Right ventricle myocardium superior (tissue), 1 donor: ENCODE measurements at places on chromosomes 12 and 14.

- DNase-seq: no peak
Measured at GRCh38 chr12:105091476-105092206, 7.4 kb upstream of the ALDH1L2 start.

GRCh38 chr12:122999196-122999946 is 18.9 kb downstream of the ARL6IP4 start:
- DNase-seq: no peak

DNA sequence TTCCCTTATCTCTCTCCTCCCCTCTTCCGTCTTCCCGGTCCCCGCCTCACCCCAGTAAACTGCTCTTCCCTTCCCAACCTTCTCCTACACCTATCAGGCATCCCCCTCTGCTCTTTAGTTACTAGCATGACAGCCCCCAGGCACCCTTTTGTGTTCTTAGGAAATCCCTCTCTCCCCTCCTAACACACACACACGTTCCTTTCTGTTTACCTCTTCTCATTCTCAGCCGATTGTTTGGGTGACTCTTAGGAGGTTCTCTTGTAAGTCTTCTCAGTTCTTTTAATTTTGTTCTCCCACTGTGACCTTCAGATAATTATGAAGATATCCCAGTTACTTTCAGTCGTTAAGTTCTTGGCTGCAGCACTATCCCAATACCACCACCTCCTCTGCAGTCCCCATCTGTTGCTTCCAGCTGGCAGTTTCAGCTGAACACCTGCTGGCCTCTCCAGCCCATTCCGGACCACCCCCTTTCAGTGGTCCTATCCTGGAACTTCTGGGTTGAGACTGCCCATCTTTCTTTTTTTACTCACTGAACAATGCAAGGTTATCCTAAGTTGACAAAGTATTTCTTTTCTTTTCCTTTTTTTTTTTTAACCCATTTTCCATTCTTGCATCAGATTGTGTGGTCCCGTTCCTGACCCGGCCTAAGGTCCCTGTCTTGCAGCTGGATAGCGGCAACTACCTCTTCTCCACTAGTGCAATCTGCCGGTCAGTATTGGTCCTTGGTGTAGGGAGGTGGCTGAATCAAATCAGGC is 711 bp downstream of the MARS1 start:
- DNase-seq: no peak

DNA sequence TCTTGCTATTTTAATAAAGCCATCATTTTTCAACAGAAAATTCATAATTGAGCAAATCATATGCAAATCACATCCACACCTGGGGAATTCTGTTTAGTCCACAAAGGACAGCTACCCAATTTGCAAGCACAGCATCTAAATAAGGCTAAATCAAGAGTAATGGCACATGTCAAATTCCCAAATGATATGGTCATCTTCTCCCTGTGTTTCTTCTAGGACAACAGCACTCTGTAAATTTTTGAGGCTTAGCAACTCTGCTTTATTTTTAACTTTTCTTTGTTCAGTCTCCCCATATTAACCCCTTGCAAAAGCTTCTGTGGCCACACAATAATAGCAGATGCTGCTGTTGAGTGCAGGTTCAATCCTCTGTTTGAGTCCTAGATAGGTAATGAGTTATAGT is 155.6 kb upstream of the DAAM1 start:
- DNase-seq: no peak

DNA sequence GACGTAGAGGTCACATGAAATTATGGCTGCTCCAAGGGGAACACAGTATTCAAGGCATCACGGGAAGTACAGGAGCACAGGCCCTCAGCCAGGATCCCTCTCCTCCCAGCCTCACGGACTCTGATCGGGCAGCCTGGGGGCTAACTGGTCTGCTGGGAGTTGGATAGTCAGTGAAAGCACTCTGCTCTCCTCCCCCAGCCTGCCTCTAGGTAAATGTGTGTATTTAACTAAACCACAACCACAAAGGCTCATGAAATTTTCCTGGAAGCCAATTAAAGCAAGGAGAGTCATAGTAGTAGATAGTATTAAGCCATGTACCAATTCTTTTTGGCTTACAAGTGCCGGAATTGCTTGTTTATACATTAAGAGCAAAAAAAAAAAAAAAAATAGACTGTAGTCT is 254.3 kb downstream of the MSRB3 start:
- DNase-seq: no peak

GRCh38 chr12:87425942-87426554 is 603.2 kb downstream of the C12orf50 start:
- DNase-seq: no peak

- no peak for DNase-seq
Measured at GRCh38 chr12:95198914-95199313, 18.4 kb downstream of the FGD6 start.

DNA sequence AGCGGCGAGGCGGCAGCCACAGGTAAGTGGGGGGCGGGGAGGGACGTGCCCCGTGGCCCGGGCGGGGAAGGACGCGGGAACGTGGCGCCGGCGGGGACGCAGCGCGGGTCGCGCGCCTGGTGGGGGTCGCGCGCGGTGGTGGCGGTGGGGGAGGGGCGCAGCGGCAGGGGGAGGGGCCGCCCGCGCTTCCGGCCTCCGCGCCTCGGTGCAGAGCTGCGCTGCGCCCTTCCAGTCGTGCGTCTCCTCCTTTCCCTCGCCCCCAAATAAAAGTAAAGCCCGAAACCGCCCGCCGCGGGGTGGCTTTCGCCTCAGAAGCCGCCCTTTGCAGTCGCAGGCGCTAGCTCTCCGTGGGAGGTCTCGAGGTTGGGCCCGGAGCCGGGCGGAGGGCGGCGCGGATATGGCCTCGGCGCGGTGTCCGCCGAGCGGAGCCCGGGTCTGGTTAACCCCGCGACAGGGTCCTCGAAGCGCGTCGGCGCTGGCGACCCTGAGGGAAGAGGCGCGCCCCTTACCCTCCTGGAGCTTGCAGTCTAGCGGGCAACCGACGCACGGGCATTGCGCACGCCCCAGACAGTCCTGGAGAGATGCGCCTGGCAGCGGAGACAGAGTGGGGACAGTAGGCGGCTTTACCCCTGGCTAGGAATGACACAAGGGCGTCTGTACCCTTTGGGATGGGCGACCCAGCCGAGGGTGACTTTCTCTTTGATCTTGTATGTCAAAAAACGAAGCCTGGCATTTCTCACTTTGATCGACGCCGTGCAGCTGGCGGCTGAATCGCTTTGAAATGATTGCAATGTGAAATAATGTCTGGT is 589 bp downstream of the ATF1 start:
- peak; percentile 68 for DNase-seq

GRCh38 chr12:107736914-107737313 is 24.0 kb downstream of the PRDM4 start:
- no peak for DNase-seq

DNA sequence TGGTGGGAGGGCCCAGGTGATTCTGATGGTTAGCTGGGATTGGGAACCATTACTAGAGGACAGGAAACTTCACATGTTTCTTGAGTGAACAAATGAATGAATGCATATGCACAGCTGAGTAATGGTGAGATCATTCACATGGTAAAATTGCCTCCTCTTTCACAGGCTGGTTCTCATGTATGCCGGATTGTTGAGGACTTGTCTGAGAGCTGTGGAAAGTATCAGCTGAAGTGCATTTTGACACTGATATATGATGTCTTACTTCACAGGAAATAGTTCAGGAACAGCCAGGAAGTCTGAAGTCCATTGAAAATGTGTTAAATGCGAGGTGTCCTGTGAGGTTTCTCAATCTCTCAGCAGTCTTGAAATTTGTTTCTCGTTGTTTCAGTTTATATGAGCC is 77.6 kb upstream of the DACT1 start:
- no peak for DNase-seq

DNA sequence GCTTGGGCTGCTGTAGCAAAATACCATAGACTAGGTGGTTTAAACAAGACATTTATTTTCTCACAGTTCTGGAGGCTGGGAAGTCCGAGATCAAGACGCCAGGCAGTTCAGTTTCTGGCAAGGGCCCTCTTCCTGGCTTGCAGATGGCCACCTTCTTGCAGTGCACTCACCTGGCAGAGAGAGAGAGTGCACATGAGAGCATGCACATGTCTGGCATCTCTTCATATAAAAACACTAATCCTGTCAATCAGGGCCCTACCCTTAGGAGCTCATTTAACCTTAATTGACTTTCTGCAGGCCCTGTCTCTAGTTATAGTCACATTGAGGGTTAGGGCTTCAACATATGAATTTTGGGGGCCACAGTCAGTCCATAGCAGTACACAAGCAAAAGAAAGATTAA is 12.4 kb upstream of the EVL start:
- DNase-seq: no peak

DNA sequence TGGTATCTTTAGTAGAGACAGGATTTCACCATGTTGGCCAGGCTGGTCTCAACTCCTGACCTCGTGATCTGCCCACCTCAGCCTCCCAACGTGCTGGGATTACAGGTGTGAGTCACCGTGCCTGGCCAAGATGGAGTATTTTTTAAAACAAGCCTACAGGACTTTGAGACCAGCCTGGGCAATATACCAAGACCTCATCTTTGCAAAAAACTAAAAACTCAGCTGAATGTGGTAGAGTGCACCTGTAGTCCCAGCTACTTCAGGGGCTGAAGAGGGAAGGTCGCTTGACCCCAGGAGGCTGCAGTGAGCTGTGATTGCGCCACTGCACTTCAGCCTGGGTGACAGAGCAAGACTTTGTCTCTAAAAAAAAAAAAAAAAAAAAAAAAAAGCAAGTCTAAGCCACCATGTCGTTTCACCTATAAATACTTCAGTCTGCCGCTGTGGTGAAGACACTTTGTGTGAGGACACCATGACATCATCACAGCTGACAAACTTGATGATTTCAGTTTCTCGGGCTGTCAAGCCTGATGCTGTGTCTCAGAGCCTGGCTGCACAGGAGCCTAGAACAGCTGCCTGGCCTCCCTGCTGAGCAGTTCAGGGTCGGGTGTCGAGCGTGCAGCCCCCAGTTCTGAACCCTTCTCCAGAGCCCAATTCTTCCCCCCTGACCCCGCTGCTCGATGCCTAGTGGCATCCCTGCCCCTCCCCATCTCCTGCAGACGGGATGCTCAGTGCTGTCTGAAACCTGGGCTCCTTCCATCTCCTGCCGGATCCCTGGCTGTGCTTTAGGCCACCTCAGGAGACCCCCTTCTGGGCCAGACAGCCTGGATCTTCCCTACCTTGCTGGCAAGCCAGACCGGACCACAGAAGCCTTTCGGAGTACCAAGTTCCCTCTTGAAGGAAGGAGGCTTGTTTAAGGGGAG is 119.2 kb upstream of the EVL start:
- DNase-seq: no peak

DNA sequence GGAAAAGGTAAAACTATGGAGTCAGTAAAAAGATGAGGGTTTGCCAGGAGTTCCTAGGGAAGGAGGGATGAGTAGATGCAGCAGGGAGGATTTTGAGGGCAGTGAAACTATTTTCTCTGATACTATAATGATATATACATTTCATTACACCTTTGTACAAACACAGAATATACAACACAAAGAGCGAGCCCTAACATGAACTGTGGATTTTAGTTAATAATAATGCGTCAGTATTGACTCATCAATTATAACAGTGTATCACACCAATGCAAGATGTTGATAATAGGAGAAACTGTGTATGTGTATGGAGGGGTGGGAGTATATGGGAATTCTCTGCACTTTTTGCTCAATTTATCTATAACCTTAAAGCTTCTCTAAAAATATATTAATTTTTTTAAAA is 404.3 kb upstream of the NOVA1 start:
- DNase-seq: no peak

GRCh38 chr14:94819531-94819930 is 49.6 kb upstream of the GSC start:
- no peak for DNase-seq

DNA sequence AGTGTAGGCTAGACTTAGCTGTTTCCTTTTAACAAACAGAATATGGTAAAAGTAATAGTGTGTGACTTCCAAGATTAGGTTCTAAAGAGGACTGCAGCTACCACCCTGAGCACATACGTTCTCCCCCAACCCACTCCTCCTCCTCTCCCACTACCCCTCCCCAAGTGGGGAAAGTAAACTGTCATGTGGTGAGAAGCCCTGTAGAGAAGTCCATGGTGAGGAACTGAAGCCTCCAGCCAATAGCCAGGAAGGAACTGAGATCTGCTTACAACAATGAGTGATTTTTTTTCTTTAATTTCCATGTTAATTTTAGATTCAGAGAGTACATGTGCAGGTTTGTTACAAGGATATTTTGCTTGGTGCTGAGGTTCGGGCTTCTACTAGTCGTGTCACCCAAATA is 57.0 kb upstream of the EGLN3 start:
- DNase-seq: no peak

DNA sequence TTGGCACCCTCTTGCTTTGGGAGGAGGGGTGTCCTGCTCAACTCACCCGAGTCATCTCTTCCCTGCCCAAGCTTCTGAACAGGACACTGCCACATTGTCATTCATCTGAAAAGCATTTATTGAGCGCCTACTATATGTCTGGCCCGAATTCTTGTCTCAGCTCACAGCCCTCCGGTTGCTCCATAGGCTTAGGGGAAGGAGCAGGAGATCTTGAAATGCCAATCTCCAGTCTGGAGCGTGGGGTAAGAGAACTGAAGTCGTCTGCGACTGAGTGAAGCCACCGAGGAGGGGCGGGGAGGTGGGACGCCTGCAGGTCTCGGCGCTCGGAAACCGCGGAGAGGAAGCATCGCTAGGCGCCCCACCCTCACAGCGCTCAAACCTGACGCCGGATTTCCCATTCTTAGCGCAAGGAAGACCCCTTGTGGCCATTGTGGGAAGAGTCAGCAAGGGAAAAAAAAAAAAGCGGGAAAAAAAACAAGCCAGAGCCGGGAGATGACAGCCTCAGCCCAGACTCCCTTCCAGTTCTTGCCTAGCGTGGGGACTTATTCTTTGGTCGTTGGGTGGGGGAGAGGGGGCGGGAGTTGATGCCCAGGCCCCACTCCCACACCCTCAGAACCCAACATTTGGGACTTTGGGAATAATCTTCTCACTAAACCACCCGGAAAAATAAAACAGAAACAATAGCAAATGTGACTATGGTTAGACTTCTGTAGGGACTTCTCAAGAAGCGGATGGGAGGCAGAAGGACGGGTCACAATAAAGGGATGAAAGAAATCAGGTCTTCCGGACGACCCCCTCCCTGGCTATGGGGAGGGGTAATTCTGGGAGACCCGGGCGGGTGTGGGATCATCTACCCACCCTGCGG is 28.2 kb upstream of the SMUG1 start:
- peak; percentile 80 for DNase-seq

DNA sequence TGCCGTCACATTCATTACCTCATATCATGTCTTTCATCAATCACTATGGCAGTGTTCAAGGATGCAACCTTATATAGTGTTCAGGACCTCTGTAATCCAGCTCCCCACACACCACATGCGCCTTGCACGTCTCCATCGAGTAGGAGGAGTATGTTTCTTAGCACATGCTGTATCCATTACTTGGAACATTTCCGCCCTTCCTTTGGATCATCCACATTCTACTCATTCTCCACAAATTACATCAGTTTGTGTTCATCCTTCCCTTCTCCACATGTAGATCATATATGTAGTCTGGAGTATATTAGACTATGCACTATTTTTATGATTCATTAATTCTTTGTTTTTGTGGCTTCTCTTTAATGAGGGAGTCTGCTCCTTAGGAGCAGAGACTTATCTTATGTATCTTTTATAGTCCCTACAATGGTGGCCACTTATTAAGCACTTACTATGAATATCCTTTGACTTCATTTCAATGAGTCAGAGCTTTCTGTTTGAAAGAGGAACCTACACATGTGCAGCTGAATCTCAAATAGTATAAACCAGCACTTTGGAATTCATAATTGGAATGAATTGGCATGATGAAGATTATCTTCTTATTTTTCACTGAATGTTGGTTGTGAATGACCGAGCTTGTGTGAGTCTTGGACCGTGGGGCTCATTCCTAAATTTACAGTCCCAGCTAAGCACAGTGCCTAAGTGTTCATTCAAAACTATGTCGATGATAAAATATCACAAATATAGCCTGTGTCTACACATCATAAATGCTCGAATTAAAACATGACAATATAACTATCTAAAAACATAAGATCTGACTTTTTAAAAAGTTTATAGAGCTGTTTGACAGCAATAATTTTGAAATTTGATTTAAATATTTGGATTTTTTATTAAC is 30.2 kb upstream of the NPAS3 start:
- no peak for DNase-seq
